ENCODE measurements at places on chromosomes 6 and 20. TPM values are rescaled to one million over a fixed set of nuclear protein-coding genes. Genes with fewer than 3 reads are reported as not detected.
A peak's percentile ranks its signal among the peaks of the same experiment; 100 is the strongest.

- DNase-seq: no peak
These were observed 69.3 kb upstream of the SYNJ2 start for GRCh38 chr6:157912326-157912725.

- no peak for DNase-seq
These were observed 382.3 kb downstream of the CD83 start for GRCh38 chr6:14499841-14500240.

DNA sequence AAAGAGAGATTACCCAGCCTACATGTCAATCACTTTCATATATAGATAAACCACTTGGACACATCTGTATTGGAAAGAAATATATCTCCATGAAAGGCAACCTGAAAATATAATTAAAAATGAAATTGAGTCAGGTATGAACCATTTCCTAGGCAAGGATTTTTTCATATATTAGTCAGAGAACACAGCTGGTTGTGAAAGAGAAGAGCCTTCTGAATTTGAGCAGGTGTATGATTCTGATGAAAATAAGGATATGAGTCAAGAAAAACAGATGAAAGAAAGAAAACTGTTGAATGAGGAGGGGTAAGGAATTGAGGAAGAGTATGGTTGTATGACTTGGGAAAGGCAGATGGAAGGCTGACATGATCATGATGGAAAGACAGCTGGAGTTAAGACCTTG is 441.1 kb downstream of the HAO1 start:
- no peak for DNase-seq

- DNase-seq: peak; percentile 86
These were observed 28.4 kb downstream of the LYRM2 start for GRCh38 chr6:89610149-89610642.

- peak; percentile 86 for DNase-seq
These were observed 35.4 kb upstream of the MAPK13 start for GRCh38 chr6:36094753-36095496.

The BPIFB2 gene
- not detected for total RNA-seq

The ANKRD66 gene
- total RNA-seq: not detected

GRCh38 chr6:131782764-131783163 is 25.1 kb upstream of the ENPP1 start:
- DNase-seq: no peak

GRCh38 chr6:163098827-163099479 is 315.6 kb upstream of the QKI start:
- DNase-seq: no peak

DNA sequence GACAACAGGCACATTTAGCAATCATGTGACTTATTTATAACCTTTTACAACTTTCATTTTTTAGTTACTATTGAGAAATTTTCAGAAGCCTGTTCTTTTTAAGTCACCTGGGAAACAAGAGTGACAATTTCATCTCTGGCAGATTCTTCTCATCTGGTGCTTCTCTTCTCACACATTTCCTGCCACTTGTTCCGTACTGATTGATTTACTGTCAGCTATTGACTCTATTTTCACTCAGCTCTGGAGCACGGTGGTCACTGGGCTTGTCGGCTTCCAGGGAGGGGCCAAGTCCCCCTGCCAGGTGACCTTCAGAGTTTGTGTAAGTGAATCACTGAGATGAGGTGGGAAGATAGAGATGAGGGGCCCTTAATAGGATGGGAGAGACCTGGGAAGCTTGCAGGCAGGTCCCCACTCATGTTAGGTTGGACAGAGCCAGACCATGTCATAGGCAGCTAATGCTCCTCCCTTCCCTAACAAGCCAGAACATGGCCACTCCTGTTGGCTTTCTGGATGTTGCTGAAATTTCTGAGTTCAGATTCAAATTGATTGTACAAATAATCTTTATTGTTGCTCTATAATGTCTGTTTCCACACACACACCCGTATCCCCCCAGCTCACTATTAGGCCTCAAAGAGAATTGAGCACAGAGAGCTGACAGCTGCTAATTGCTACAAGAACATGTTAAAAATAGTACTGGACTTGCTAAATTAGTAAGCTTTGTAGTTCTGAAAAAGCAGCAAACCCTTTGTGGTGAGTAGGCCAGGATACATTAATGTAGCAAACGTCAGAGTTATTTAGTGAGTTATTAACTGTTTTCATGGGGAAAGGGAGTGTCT is 13.3 kb downstream of the DUSP22 start:
- DNase-seq: peak; percentile 72

GRCh38 chr6:157116426-157116825 is 206.9 kb downstream of the TMEM242 start:
- no peak for DNase-seq

DNA sequence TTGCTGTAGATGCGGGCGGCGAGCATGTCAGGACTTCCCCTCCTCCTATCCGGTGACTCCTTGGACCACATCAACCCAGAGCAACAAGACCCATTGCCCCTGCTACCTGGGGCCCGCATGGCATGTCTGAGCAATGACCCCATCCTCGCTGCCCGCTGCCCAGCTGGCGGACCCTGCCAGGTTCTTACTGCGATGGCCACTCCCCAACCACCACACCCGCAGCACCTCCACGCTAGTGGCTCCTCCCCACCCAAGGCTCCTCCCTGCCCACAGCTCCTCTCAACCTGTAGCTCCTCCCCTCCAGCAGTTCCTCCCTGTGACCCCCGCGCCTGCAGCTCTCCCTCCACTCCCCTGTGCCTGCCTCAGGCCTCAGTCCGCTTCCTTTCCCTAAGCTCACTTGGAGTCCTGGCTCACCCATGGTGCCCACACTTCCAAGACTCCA is 17.6 kb upstream of the SERPINB9 start:
- peak; percentile 66 for DNase-seq

DNA sequence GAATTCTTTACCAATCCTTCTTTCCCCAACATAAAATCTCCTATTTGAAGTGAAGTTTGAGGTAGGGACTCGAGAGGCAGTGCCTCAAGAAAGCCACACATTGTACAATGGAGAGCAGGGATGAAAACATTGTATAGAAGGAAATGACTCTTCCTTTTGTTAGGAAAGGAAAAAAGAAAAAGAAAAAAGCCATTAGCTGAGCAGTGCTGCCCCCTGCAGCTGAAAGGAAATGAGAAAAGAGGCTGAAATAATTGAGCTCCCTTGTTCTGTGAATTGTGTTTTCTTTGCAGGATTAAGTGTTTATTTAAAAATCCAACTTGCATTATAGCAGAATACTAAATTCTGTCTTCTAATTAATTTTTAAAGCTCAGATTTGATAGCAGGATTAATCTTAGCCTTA is 162.9 kb upstream of the SASH1 start:
- no peak for DNase-seq

The RCAN2 gene
- 281 TPM for total RNA-seq

The FAM184A gene
- total RNA-seq: 0.40 TPM

The C6orf58 gene
- not detected for total RNA-seq

The ANGPT4 gene
- not detected for total RNA-seq

The PEX6 gene
- total RNA-seq: 14.6 TPM

- DNase-seq: no peak
These were observed 4.2 kb upstream of the EYA4 start for GRCh38 chr6:133236932-133237331.

The RPN2 gene
- total RNA-seq: 94.9 TPM

- no peak for DNase-seq
These were observed 72.0 kb upstream of the PRL start for GRCh38 chr6:22368794-22369193.

The MAP3K5 gene
- total RNA-seq: 17.6 TPM

The MLN gene
- total RNA-seq: not detected

- no peak for DNase-seq
These were observed 488.0 kb upstream of the NOX3 start for GRCh38 chr6:155943635-155944034.

The TRERF1 gene
- 0.86 TPM for total RNA-seq

DNA sequence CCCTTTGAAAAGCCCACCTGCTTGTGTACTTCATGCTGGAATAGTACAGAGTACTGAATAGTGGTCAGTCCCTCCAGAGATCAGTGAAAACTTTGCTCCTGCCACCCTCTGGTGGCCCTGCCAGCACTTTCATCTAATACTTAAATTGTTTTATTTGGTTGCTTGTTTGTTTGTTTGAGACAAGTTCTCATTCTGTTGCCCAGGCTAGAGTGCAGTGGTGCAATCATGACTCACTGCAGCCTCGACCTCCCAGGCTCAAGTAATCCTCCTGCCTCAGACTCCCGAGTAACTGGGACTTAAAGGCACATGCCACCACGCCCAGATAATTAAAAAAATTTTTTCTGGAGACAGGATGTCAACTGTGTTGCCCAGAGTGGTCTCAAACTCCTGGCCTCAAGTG is 9.1 kb downstream of the FAM83D start:
- peak; percentile 1 for DNase-seq

DNA sequence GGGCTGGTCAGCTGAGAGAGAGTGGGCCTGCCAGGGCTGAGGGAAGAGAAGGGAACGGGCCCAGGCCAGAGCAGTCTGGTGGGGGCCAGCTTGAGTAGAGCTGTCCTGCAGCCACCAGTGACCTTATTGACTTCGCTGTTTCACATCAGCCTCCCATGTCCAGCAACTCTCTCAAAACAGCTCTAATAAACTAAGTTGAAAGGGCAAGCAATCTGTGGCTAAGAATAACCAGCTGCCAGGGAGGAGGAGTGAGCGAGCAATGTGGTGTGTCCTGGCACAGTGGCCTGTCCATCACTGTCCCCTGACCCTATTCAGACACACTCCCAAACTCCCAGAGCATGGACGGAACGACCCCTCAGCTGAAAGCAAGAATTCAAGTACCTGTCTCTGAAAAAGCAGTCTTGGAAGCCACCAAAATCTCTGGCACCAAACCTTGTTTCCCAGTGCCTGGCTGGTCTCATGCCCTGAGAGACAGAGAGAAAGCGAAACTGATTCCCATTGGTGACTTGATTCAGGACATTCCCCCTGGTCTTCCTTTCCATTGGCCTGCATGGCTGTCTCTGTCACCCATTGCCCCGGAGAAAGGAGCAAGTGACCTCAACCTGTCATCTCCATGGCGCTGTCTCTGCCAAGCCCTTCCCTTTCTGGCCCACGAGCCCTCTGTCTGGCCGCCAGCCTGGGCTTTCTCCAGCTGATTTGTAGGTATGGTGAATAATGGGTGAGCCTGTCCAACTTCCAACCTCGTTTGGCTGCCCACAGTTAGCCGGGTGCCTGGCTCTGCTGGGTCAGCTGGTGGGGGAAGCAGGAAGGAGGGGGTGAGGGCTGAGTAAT is at the start of gene DDO:
DDO (minus strand) TSS at position 490 of the 831 bp plus-strand sequence. CDS start 2,113 bp downstream, outside the sequence.
- peak; percentile 93 for DNase-seq

- DNase-seq: no peak
These were observed 28.9 kb upstream of the SLC35D3 start for GRCh38 chr6:136893187-136893586.

- peak; percentile 5 for DNase-seq
These were observed 35.2 kb downstream of the NCR2 start for GRCh38 chr6:41370488-41371111.

DNA sequence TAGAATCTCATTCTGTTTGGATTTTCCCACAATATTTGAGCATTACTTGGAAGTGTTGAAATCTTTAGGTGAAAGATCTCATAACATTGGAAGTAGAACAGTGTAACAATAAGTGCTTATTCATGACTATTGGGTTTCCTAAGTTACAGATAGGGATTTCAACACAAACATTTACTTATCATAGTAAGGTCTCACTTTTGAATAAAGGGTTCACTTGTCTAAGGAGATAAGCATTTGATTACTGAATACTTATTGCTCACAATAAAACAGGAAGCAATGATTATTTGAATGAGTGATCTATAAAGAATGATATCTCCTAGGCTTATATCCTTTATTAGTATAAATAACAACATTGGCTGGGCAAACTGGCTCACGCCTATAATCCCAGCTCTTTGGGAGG is 14.8 kb downstream of the DDX43 start:
- no peak for DNase-seq

DNA sequence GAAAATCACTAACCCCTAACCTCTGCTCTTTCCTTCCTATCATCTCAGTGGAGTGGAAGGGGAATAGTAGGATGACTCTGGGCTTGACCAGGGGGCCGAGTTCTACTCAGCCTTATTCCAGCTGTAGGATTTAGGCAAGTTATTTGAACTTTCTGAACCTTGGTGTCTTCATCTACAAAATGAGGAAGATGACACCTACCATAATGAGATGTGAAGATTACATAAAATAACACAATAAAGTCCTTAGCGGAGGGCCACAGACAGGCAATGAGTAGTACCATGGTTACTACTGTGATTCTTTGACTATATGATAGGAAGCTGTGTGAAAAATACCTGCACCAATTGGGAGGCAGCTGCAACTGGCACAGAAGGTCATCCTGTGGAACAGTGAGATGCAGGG is 53.6 kb upstream of the PIM1 start:
- DNase-seq: no peak

- no peak for DNase-seq
These were observed 503 bp upstream of the GPLD1 start for GRCh38 chr6:24489881-24490280.

The PHACTR1 gene
- total RNA-seq: 26.2 TPM

DNA sequence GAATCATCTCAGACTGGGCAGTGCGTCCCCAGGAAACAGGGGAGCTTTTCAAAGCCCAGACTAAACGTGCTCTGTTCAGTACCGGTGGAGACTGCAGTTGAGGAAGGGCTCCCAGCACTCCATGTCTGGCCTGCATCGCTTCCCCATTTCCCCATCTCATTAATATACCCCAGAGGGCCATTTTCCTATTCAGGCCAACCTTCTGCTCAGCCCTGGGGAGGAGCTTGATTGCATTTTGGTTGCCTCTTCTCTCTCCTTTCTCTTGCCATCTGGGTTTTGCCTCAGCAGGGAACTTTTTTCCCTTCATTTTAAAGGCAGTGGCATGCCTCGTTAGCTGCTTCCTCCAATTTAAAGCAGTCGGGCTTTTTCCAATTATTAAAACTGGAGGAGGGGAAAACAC is 394.3 kb upstream of the SOX4 start:
- DNase-seq: no peak

The DAAM2 gene
- total RNA-seq: 10.4 TPM
